NCI-H187 (cell line): ENCODE measurements at places on chromosomes 4 and X.
A peak's percentile ranks its signal among the peaks of the same experiment; 100 is the strongest.

DNA sequence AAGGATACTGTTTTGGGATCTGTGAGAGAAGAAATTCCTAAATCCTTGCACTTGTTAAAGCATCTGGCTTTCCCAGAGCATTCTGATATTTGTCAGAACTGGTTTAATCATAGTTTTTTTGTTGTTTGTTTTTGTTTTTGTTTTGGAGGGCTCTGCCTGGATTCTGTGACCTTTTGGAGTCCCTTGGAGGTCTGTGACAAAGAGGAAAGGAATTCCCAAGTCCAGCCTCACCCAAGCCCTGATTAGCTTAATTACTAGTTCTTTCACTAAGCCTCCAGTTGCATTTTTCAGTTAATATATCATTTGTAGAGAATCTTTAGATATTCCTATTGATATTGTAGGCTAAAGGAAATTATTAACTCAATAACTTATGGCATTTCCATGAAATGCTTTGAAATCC is 711 bp downstream of the ACE2 start:
- no peak for DNase-seq

DNA sequence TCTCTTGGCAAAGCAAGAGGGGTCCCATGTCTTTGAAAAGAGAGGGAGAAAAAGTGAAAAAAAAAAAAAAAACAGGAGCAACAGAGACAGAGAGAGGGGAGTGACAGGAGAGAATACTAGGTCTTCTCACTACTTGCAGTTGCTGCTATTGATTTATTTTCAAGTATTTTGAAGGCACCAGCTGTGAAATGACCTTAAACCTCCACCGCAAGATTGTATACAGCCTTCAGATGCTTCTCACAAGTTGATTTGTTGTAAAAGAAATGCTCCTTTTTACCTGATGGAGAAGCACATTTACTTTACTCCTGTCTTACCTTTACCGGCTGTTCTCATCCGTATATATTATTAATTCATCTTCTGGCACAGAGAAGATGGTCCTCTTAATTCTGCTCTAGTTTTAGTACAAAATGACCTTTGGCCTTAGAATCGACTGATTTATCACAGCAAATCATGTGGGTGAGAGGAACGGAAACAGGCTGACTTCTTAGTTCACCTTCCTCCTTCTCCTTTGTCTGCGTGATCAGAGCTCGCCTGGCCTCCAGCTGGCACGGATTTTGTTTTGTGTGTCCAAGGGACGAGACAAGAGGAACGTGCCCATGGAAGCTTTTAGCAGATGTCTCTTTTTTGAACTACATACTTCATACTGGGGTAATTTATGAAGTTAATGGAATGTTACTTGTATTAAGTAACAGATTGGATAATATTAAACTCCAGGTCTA is 82.4 kb upstream of the PACRGL start:
- DNase-seq = no peak

DNA sequence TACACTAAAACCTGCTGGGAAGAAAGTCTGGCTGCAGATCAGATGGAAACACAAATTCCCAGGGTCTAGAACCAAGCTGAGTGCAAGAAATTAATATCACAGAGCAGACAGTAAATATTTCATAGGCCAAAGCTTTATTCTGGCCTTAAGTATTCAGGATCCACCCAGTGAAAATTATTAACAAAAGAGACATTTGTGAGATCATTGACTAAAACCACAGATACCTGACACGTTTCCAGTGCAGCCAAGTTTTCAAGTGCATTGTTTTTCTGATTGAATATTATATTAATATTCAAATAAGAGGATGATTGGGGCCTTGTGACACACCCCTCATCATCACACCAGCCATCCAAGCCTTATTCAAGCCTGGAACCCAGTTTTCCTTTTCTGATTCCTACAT is 10.3 kb downstream of the ELOVL6 start:
- no peak for DNase-seq

DNA sequence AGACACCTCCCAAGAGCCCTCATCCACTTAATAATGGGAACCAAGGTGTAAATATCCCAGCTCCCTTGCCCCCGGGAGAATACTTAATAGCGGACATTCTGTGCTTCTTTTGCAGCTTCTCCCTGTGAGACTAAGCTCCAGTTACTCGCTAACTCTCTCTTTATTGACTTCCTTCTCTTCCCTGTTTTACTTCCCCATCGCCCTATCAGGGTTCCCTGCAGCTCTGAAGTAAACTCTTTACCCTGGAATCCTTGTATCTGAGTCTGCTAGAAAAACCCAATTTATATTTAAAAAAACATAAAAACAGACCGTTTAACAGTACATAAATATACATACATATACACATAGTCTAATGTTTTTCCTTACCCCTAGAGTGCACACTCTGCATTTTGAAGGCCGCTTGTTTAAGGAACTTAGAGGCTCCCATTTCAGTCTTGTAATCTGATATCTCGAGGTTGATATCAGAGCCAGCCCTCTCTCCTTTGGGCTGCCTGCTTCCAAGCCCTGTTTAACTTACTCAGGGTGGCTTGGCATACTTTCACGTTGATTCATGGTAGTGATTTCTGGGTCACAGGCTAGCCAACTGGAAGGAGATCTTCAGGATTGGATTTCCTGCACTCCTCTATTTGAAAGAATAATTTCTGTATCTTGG is 177.4 kb upstream of the SCML1 start:
- no peak for DNase-seq

DNA sequence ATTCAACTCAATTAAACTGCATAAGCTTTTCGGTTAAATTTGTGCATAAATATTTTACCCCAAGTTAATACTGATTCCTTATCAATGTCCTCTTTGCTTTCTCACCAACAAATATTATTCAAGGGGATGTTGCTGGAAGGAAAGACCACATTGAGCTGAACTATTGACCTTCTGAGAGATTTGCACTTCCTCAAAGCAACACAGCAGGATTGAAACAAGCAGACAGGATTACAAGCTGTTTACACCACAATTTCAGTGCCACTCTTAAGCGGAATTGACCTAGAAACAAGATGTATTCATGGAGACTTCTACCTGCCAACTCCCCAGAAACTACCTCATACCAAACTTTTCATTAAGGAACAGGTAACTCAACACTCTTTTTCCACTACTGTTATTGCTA is 96.5 kb upstream of the DUSP21 start:
- DNase-seq = no peak

- DNase-seq = no peak
Measured at GRCh38 chr4:37666625-37667071, 19.5 kb downstream of the RELL1 start.

DNA sequence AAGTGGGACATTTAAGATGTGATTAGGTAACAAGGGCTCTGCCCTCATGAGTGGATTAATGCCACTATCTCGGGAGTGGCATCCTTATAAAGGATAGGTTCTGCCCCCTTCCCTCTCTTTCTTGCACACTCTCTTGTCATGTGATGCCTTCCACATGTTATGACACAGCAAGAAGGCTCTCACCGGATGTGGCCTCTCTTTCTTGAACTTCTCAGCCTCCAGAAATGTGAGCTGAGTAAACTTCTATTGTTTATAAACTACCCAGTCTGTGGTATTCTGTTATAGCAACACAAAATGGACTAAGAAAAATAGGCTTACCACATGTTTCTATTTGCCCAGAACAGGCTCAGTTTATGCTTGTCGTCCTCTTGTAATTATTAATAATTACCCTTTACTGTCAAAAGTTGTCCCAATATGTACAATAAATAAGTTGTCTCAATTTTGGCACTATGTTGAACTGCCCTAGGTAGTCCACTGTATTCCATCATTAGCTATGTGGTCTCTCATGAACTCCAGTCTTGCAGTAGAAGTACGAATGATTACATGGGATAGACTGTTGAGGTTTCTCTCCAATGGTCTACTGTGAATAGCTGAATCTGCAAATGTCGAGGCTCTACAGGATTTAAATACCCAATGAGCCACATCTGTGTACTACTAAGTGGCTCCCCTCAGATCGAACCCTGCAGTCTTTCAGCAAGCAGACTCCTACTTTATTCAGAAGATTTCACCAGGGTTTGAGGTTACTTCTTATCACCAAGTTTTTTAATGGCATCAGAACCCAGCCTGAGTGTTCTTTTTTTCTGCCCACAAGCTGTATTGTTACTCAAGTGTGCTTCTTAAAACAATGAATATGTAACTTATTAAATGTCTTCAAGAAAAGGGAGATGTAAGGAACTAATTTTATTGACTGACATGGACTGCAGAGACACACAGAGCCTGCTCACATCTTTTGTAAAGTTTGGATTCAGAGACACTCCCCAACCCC is 102.0 kb upstream of the LEF1 start:
- DNase-seq = no peak

GRCh38 chrX:47187106-47187677 is 6.4 kb upstream of the UBA1 start:
- no peak for DNase-seq

- DNase-seq = no peak
Measured at GRCh38 chrX:148540671-148541583, 40.5 kb downstream of the AFF2 start.

GRCh38 chrX:106170318-106170717 is 2.2 kb downstream of the PWWP3B start:
- DNase-seq = no peak

GRCh38 chr4:70533211-70533610 is 14.8 kb downstream of the AMTN start:
- no peak for DNase-seq

DNA sequence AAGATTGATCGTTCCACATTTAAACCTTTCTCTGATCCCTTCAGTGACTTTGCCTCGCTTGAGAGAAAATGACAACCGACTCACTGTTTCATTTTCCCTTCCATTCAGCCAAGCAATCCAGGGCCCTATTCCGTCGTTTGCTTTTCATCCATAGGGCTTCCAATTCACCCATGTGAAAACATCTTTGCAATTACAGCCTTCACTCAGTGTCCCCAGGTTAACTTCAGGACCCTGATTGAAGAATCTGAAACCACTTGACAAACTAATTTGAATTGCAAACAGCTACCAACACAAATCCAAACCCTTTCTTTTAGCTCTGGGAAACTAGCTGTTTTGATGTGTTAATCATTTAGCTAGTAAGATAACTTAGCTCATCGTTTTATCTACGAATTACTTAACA is 120.2 kb upstream of the FAM9C start:
- no peak for DNase-seq

- DNase-seq = no peak
Measured at GRCh38 chr4:145183023-145183422, 2.6 kb upstream of the OTUD4 start.

GRCh38 chr4:45241976-45242375 is 515.6 kb upstream of the GNPDA2 start:
- DNase-seq = no peak

DNA sequence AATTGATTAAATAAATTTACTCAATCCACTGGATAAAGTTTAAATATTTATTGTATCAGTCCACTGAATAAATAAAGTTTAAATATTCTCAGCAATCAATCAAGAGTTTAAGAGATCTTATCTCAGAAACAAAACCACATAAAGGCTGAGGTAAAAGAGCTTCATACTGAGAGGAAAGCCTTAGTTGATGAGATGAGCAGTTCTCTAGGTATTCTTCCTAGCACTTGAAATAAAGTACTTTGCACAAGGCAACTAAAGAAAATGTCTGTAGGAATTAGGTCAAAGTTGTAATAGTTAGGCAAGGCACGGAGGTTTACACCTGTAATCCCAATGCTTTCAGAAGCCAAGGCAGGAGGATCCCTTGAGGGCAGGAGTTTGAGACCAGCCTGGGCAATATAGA is 63.5 kb downstream of the UCHL1 start:
- no peak for DNase-seq

DNA sequence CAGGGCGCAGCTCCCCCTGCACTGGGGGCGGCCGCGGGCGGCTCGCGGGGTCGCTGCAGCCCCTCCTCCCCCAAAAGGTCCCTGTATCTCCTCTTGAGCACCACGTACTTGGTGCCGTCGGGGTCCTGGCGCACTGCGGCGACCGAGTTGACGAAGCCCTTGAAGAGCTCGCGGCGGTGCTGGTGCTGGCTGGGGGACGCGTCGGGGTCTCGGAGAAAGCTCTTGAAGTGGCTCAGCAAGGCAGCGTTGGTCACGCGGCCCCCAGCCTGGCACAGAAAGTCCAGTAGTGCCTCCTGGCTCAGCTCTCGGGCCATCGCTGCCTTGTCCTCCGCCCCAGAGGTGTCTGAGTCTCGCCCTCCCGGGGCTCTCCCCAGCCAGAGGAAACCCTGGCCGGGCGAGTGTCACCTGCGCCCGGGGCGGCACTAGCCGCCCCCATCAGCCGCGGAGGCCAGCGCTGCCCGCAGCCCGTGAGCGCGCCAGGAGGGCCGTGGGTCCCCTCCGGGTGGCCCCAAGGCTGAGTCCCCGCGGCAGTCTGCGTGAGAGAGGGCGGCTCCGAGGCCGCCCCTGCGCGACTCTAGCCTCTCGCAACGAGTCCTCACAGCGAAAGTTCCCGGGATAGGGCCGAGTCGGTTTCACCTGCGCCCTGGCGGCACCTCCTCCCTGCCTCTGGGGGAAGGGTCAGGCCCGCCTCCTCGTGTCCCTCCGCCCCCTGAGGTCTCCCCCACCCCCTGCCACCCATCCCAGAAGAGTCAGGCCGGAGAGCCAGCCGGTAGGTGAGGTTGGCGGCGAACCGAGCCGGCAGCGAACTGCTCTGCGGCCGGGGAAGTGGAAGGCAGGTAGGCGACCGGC is at the start of gene SOWAHB:
TSS of gene SOWAHB (minus strand) at position 609 of the 849 bp plus-strand sequence. CDS start at position 314, 295 bp downstream.
- DNase-seq = peak; percentile 67

DNA sequence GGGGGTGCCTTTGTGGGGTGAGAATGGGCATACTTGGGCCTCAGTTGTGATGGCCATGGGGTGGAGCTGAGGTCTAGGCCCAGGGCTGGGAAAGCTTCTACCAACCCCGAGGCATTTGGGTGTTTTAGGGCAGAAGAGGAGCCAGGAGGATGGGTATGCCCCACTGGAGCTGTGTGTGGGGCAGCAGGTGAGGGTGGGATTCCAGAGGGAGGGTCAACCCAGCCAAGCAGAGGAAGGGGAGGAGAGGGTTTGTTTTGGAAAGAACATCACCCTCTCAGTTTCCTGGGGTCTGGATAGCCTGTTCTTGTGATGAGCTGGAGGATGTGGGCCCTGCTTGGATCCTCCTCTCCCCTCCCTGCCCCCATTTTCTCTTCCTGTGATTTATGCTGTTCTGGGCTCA is 620 bp downstream of the IL9R start:
- DNase-seq = no peak

- DNase-seq = no peak
Measured at GRCh38 chrX:7065473-7065872, 82.0 kb upstream of the STS start.

DNA sequence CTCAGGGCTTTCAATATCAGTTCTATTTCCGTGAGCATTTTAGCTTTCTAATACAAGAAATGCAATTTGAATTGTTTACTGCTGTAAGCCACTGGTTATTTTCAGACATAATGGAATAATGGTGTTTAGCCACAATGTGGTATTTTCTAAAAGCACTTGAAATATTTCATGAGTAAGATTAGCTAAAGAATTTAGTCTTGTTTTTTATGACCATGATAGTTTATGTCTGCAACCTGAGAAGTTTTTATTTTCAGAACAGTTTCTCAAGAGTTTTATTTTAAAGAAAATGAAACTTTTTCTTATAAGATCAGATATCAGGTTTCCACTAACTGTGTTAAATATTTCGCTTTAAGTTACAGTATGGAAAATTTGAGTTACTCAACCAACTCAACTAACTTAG is 60.2 kb downstream of the SLIT2 start:
- no peak for DNase-seq
